ENCODE measurements at places on chromosomes 12 and 14.

- no peak for DNase-seq
Observed at GRCh38 chr14:95085321-95085720, 72.0 kb downstream of the DICER1 start.

DNA sequence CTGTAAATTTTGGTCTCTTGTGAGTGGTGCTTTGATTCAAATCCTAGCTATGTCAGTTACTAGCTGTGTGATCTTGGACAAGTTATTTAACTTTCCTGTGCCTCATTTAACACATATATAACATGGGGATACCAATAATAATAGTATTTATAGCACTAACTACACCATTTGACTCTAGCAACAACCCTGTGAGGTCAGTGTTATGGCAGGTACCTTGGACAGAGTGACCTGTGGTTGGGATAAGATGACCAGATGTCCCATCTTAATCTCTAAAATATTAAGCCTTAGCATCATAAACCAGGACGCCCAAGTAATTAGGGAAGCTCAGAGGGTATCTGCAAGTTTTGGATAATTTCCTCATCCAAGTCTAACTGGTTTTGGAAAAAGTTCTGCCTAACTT lies 73.7 kb downstream of the NDUFA12 start:
- no peak for DNase-seq

DNA sequence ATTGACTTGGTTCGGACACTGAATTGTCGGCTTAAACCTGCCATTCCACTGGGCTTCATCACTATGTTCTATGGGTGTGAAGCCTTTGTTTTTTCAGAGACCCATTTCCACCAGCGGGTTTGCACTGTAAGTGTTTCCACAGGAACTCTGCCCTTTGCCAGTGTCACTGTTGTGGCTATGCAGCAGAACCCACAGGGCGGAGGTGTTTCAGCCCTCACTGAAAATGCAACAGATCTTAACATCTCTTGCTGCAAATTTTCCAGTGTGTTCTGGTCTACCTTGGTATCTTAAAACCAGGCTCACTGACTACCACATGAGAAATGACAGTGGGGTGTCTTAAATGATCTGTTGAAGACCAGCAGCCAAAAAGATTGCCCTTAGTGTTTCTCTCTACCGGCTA lies 21.1 kb downstream of the PRKCH start:
- DNase-seq: peak; percentile 81

GRCh38 chr12:64781280-64782190 lies 22.3 kb upstream of the GNS start:
- no peak for DNase-seq

DNA sequence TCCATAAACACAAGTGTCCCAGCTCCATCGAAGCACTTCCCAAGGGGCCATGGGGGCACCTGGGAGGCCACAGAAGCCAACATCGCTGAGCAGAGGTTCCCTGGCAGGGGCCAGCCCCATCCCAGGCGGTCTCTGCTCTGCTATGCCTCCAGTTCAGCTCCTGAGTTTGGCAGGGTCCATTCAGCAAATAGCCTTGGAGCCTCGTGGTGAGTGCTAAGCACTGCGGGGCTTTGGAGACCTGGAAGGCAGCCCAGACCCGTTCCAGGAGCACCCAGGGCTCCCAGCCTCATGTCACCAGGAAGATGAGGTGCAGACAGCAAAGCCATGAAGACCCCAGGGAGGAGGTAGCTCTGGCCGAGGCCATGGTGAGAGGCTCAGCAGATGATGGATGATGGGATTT lies 109.5 kb downstream of the LGMN start:
- no peak for DNase-seq

- DNase-seq: no peak
Observed at GRCh38 chr14:95545515-95546168, 10.8 kb downstream of the GLRX5 start.

DNA sequence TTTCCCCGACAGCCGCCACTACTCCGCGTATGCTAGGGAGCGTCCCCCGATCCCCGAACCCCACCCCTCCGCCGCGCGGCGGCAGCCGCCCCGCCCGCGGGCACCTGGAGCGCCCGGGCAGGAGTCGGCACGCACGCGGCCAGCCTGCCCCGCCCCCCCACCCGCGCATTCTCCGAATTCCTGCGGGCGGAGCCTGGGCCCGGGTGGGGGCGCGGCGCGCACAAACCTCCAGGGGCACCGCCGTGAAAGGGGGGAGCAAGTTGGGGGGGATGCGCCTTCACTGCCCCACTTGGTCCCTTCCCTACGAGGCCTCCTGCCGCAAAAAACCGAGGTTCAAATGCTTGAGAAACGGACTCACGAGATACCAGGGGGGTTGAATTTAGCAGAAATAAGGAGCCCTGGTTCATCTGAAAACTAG lies 1.7 kb downstream of the AJUBA start:
- no peak for DNase-seq

GRCh38 chr14:101194373-101195308 lies 291.1 kb upstream of the RTL1 start:
- DNase-seq: no peak

GRCh38 chr12:22986997-22987396 lies 362.0 kb downstream of the ETNK1 start:
- DNase-seq: no peak

DNA sequence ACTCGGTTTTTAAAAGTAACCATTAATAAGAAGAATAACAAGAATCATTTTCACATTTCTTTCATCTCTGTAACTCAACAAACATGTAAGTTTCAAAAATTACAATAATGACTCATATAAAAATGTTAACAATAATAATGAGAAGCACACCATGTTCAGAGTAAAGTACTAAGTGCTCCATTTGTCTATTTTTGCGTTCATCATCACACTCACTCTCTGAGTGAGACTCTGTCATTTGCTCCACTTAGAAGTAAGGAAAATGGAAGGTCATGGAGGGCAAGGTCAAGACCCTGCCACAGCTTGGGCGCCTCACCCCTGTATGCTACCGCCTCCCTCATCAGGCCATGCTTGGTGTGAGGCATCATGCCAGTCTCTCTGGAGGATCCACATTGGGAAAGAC lies 129.9 kb downstream of the TMEM30B start:
- no peak for DNase-seq

- DNase-seq: no peak
Observed at GRCh38 chr12:24798335-24798734, 150.6 kb downstream of the BCAT1 start.

Data from activated gamma-delta T cell treated with anti-CD3 and anti-CD28 coated beads, Interleukin-2, amount 50 U/mL, for 16 hours (primary cell).